ENCODE measurements at places on chromosomes 7 and 10.
A peak's percentile ranks its signal among the peaks of the same experiment; 100 is the strongest.

DNA sequence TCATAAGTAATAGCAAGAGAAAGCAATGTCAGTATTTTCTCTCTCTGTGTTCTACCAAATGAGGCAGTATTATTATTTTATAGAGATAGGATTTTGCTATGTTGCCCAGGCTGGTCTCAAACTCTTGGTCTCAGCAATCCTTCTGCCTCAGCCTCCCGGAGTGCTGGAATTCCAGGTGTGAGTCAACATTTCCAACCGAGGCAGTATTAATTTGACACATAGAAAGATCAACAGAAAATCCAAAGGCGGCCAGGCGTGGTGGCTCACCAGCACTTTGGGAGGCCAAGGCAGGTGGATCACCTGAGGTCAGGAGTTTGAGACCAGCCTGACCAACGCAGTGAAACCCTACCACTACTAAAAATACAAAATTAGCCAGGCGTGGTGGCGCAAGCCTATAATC lies 71.8 kb downstream of the SMURF1 start:
- no peak for DNase-seq

DNA sequence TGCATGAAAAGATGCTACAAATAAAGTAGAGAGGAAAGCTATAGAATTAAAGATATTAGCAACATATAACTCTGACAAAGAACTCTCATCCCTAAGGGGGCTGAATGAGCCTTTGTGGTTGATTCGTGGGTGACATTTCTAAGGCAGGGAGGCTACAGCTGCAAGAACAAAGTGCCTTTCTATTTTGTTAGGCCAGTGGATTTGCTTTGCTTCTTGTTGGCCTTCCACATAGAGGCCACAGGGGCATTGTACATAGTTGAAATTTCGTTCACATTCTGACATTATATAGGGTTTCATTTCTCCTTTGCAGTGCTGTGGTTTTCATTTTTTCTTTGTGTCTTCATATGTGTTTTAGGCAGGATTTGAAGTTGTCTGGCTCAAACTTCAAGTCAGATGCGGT lies 819.2 kb upstream of the C7orf33 start:
- DNase-seq: no peak

GRCh38 chr7:299169-299568 lies 9.2 kb downstream of the FOXL3 start:
- no peak for DNase-seq

- DNase-seq: no peak
Measured at GRCh38 chr10:89398003-89398749, 5.8 kb downstream of the IFIT1 start.

DNA sequence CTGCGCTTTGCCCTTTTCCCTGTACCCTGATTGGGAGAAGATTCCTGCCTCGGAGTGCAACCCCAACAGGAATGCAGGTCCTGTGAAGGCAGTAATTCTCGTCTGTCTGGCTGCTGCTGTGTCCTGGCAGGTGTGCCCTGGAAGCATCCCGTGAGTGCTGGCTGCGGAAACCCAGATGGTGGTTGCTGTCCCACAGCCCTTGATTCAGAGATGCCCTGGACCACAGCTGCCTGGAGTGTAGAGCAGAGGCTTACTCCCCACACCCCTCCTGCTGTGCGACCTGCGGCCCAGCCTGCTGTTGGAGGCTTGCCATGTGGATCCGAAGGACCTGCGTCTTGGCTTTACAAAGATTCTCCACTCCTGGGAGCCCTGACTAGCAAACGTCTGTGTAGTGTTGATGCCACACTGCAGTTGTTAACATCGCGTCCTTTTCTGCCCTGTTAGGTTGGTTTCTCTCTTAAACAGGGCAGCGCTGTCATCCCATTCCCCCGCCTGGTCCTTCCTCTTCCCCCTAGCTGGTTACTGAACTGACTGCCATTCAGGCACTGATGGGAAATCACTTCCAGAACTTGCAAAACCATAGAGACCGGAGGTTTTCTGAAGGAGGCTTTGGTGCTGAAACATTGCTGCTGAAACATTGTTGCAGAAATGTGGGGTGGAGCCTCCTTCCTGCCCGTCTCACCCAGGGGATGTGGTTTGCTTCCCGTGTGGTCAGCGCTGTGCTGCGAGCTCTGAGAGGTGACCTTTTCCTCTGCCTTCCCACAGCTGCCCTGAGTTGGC lies 53.3 kb downstream of the DNAJB6 start:
- no peak for DNase-seq

GRCh38 chr7:35437619-35438275 lies 183.8 kb upstream of the TBX20 start:
- no peak for DNase-seq

DNA sequence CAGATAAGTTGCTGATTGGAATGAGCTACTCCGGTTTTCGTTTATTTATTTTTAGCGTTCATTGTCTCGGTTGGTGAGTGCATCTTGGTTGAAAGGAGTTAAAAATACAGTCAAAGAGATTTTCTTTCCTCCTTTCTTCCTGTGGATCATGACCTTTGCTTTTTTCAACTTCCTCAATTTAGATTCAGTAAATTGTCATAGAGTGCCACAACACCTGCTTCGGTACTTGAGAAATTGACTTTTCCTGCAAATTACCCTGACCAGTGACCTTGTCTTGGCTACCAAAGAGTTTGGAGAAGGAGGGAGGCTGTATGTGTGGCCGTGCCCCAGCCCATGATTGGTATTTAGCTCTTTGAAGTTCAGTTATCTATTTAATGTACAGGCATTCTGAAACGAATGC lies 128.7 kb downstream of the FAM204A start:
- DNase-seq: no peak

DNA sequence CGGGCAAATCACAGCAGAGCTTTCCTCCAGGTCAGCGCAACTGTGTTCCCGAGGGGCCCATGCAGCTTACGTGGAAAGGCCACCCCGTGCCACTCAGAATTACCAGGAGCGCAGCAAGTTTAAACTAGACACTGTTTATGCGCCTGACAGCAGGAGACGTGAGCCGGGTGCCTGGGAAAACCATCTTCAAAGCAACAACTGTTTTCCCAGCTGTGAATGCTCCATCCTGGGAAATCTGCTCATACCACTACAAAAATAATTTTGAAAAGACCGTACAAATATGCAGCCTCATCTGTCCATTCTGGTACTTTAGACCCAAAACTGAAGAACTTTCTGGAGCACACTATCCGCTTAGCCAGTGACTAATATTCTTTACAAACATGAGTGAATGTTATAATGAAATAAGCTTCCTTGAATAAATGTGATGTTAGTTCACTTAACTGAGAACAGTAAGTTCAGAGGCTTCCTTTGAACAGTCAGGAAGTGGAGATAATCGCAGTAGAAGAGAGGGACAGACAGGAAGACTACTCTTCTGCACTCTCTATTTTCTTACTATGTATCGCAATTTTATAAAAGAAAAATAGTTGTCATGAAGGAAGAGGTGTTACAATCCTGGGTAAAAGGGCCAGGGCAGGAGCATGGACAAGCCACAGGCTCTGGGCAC lies 16.7 kb downstream of the GPER1 start:
- no peak for DNase-seq

GRCh38 chr7:131080754-131081153 lies 246.9 kb upstream of the MKLN1 start:
- DNase-seq: no peak

- DNase-seq: no peak
Measured at GRCh38 chr10:116554628-116555027, 8.9 kb downstream of the PNLIP start.

DNA sequence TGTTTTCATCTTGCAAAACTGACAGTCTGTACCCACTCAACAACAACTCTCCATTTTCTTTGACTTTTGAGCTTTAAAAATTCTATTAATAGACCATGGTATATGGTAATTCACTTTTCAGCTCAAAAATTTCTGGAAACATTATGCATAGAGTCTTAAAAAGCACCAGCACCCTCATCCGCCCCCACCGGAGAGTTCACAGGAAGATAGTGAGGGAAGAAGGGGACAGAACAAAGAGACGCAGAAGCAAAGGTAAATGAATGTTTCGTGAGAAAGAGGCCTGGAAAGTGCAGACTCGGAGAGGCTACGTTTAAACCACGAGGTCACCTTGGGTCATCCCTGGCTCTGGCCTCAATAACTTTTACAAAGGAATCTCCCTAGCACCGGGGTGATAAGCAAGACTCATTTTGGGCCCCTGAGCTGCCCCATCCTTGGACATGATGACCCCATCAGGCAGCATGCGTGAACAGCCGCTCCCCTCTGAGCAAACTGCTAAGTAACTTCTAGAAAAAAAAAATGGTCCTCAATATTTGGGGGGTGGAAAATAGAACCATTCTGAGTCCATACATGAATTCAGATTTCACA lies 96.3 kb downstream of the CPXM2 start:
- DNase-seq: no peak

DNA sequence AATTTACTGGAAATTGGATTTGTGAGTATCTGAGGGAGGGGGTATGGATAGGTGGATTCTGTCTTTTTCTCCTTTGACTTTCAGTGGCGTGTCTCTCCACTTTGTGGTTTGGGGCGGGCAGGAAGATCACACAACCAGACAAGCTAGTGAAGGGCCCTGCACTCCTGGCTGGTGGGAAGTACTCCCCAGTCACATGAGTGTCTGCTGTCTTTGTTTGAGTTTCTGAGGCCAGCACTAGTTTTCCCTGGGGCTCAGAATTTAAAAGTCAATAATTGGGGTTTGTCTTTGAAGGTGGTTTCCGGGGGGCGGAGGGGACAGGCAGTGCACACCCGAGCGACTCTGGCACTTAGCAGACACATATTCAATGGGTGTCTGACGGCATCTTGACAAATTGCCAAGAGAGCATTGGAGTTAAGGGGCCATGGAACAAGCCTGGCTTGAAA lies 120.1 kb downstream of the WDFY4 start:
- DNase-seq: peak; percentile 29

DNA sequence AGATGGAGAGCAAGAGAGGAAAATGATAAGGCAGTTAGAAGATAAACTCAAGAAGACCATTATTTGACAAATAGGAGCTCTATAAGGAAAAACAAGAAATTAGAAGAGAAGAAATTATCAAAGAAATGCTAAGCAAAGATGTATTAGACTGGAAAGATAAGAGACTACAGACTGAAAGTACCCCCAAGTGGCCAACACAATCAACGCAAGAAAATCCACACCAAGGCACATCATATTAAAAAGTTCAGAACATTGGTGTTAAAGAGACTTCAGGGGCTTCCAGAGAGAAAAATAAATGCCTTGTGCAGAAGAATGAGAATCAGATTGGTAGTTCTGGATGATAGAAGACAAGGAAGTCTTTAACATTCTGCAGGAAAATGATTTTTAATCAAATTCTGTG lies 46.0 kb downstream of the SH2D4B start:
- DNase-seq: no peak

DNA sequence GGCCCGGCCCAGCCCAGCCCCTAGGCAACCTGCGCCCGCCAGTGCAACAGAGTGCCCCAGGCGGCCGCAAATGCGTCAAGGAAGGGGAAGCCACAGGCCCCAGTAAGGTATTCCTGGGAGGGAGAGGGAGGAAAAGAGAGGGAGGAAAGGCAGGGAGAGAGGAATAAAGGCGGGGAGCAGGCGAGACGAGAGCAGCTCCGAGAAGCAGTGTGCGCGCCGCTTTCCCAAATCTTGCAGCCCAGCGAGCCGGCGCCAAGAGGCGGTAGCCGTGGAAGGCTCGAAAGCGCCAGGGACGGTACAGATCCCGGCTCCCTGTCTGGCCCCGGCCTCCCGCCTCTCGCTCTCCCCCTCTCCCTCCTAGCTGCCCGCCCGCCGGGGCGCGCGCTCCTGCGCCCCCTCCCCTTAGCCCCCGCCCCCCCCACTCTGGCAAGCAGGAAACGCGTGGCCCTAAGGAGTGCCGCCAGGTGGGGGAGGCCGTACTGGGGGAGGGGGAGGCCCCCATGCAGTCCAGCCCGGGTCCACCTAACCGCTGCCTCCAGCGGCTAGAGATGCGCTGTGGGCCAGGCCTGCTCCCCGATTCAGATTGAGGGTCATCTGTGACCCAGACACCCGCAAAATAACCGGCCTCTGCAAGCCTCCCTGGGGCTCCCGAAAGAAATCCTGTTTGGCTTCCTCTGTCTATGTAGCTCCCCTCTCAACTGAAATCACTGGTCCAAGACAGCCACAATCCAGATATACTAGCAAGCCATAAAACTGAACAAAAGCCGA lies 4.3 kb downstream of the HOXA10 start:
- DNase-seq: peak; percentile 87

DNA sequence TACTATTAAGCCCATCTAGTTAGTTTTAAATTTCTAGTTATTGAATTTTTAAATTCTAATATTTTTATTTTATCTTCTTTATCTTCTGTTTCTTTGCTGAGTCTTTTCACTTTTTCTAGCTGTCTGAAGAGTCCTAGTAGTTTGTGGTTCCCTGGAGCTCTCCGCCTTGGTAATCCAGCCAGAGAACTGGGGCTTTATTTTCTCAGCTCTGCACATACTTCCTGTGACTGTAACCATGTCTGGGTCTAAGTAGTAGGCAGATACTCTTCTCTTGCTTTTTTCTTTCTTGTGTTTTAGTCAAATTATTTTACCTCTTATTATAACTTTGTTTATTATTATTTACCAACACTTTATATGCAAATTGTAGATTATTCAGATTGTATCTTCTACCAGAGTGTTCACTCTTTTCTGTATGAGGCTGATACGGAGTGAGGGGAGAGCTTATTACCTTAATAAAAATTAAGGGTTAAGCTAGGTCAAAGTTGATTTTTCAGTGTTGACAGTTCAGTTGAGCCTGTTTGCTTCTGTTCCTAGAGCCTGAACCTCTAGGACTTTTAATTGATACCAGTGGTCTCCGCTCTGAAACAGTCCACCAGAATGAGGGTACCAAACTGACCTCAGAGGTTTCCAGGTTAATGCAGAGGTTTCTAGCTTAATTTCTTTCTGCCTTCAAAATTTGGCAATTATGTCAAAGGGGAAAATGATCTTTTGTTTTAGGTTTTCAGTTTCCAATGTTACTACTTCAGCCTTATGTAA lies 155.4 kb downstream of the ADK start:
- DNase-seq: no peak

GRCh38 chr10:99531026-99531695 lies 1.6 kb upstream of the NKX2-3 start:
- DNase-seq: no peak

GRCh38 chr10:73992899-73993788 lies 4.8 kb upstream of the VCL start:
- no peak for DNase-seq

- DNase-seq: no peak
Measured at GRCh38 chr10:114412907-114413797, 8.8 kb upstream of the AFAP1L2 start.

GRCh38 chr10:104077663-104078151 lies 8.0 kb downstream of the COL17A1 start:
- peak; percentile 32 for DNase-seq

DNA sequence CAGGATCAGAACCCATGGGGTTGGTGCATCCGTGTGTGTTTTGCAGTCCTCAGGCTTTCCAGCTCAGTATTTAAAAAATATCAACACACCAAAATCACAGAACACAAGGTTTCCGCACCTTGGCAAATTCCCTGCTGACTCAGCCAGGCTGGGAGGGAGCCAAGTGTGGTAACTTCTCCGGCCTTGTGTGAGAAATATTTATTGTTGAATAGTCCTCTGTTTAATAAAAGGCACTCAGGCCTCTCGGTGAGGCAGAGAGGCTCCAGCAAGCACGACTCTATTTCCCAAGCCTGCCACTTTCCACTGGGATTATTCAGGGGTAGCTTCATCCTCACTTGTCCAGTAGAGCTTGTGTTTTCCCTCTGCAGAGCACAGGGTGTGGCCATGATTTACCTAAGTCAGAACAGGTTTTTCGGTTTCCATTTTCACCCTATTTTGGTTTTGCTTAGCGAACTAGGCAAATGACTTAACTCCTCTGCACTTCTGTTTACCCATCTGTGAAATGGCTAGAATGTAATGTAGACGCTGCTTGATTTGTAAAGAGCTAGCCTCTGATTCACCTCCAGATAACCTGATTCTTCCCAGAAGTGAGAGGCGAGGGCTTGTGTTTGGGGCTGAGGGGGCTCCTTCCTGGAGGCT lies 13.0 kb upstream of the CHST15 start:
- DNase-seq: no peak

GRCh38 chr7:76236224-76236623 lies 34.5 kb downstream of the SRRM3 start:
- no peak for DNase-seq

Data from NCI-H510A treated with DMSO at 0.1 percent for 48 hours (cell line).